ENCODE measurements at places on chromosomes 6 and 20.

GRCh38 chr6:42509765-42510164, 54.1 kb upstream of the UBR2 start:
- peak; percentile 50 for DNase-seq

- DNase-seq = peak; percentile 79
Measured at GRCh38 chr6:7261032-7261841, 51.8 kb downstream of the SSR1 start.

DNA sequence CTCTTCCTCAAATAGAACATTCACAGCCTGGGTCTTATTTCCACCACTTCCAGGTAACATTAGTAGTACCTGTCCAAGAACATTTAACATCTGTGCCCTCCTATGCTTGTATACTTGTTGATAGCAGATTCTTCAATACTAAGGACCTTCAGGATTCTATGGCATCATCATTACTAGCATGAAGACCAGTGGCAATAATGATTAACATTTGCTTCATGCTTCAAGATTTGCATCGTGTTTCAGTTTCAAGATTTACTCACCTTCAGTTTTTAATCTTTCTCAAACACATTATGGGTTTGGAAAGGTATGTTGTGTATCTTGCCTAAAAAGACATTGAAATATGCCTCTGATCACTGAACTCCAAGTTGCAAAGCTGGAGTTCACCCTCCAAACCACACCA, 412.8 kb upstream of the NRSN1 start:
- DNase-seq = no peak

- no peak for DNase-seq
Measured at GRCh38 chr6:166744223-166745134, 117.4 kb upstream of the RPS6KA2 start.

- DNase-seq = peak; percentile 80
Measured at GRCh38 chr6:1739680-1740079, 130.0 kb downstream of the FOXC1 start.

GRCh38 chr6:105594821-105595220, 191.9 kb upstream of the PREP start:
- DNase-seq = no peak

Measured in GM13977 (cell line).